ENCODE measurements at places on chromosomes 3 and 15. TPM values are rescaled to one million over a fixed set of nuclear protein-coding genes. Genes with fewer than 3 reads are reported as not detected.

The CHSY1 gene
- 18.8 TPM for total RNA-seq

The EIF2B5 gene
- total RNA-seq, result 30.5 TPM

The CNTN4 gene
- 4.1 TPM for total RNA-seq

The ADGRG7 gene
- not detected for total RNA-seq

The GPR15 gene
- total RNA-seq, result 0.24 TPM

The C3orf22 gene
- total RNA-seq, result not detected

The ZKSCAN7 gene
- total RNA-seq, result 2.8 TPM

The CIDEC gene
- total RNA-seq, result 127 TPM

The RPL4 gene
- 1,466 TPM for total RNA-seq

The CHDH gene
- total RNA-seq, result 6.6 TPM

DNA sequence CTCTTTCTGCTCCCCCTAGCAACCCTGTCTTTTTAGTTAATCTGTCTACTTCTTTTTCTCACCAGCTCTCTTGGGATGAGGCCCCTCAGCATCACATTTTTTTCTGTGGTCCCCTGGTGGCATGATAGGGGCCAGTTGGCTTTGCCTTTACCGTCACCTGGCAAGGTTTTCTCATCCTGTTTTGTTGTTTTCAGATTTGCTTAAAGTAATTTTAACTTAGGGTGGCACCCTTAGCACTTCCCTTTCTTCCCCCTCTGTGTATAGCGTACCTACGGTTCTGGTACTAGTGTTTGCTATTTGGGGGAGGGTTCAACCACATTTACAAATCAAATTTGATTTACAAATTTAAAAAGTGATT lies 35.6 kb downstream of the PDCD6IP start:
- no peak for DNase-seq

GRCh38 chr3:192851821-192852372 lies 65.8 kb downstream of the MB21D2 start:
- DNase-seq, result peak; percentile 72

DNA sequence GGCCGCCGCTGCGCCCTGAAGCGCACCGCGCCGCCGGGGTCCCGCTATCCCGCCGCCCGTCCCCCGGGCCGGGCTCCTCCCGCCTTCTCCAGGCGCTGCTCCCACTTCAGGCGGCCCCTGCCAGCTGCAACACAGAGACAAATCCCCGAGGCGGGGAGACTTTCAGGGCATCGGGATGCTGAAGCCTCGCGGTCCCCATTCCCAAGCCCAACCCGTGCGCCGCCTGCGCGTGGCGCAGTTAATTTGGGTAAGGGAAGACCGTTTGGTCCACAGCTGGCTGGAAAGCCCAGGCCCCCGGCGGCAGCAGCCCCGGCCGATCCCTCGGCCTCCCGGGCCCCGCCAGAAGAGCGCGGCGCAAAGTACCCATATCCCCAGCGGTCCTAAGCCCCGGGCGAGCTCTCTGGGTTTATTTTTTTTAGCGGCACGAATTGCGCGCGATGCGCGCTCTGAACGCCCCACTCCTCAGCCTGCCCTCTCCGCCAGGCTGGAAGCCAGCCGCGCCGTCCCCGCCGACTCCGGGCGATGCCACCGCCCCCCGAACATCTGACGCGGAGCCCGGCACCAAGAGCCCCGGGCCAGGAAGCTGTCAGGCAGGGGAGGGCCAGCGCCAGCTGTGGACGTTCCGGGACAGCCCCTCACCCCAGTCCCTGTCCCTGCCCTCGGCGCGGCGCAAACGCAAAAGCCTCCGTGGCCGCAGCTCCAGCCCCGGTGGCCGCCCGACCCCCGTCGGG lies 517 bp downstream of the FBN1 start:
- peak; percentile 71 for DNase-seq

- DNase-seq, result no peak
These were observed 23.1 kb downstream of the CDCP1 start for GRCh38 chr3:45123030-45123429.

GRCh38 chr3:8891303-8891702 lies 72.0 kb downstream of the RAD18 start:
- DNase-seq, result no peak

- peak; percentile 33 for DNase-seq
These were observed 165.1 kb downstream of the PPM1L start for GRCh38 chr3:160921020-160921635.

DNA sequence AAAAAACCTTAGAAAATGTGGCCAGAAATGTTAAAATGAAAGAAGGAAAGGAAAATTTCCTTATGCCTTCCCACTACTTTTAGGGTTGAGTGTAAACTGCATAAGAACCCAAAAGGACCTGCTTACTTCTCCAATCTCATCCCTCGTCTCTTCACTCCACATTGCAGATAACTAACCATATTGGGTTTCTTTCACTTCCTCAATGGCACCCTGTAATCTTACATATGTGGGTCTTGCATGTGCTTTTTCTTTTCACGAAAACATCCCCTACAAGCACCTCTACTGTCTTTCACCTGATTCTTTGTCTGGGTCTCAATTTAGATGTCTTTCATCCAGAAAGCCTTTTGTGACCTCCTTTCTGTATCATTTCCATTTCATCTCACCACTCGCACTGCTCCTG lies 23.1 kb downstream of the EOMES start:
- DNase-seq, result no peak

- peak; percentile 33 for DNase-seq
These were observed 29.1 kb upstream of the ELP6 start for GRCh38 chr3:47542471-47543173.

GRCh38 chr3:94862703-94863102 lies 799.8 kb downstream of the NSUN3 start:
- no peak for DNase-seq

- peak; percentile 69 for DNase-seq
These were observed 43.9 kb downstream of the BHLHE40 start for GRCh38 chr3:5022966-5023776.

- no peak for DNase-seq
These were observed 63.3 kb upstream of the TP63 start for GRCh38 chr3:189567766-189568420.

DNA sequence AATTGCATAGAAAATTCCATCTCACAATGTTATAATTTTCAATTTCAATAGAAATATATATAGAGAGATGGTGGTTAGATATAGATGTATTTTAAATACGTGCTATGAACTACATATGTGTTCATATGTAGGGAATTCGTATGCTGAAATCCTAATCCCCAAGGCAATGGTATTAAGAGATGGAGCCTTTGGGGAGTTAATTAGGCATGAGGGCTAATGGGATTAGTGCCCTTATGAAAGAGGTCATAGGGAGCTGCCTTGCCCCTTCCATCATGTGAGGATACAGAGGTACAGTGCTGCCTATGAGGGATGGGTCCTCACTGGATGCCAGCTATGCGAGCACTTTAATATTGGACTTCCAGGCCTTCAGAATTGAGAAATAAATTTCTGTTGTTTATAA lies 79.6 kb upstream of the CCDC54 start:
- DNase-seq, result no peak

DNA sequence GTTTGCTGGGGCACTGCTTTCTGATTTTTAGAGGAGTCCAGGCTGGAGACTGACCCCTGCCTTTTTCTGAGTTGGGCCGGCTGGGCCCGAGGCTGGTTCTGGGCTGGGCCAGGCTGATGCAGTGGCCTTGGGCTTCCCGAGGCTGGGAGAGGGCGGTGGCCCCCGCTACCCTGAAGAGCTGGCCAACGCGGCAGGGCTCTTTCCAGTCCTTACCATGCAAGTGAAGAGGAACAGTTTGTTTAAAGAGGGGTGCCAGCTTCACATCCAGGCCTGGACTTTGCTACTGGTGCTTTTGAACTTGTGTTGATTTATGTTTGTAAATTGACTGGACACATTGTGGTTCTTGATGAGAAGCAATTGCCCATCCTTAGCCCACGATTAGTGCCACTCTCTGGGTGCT lies 15.3 kb downstream of the IGF1R start:
- no peak for DNase-seq

GRCh38 chr15:93803421-93804152 lies 427.8 kb upstream of the MCTP2 start:
- DNase-seq, result no peak

- peak; percentile 61 for DNase-seq
These were observed 30.6 kb upstream of the ZSCAN2 start for GRCh38 chr15:84570164-84570735.

DNA sequence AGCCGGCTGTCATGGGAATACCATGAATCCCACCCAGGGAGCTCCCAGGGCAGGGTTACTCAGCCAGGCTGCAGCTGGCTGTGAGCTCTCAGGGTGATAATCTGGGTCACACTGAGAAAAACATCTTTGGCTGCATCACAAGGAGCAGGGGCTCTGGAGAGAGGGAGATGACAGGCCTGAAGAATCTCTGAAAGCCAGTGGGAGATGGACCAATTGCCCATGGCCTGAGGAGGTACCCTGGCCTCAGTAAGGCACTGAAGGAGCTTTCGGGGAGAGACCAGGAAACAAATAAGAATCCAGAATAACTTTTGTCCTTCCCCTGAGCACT lies 28.2 kb upstream of the GOLGA6C start:
- DNase-seq, result no peak

DNA sequence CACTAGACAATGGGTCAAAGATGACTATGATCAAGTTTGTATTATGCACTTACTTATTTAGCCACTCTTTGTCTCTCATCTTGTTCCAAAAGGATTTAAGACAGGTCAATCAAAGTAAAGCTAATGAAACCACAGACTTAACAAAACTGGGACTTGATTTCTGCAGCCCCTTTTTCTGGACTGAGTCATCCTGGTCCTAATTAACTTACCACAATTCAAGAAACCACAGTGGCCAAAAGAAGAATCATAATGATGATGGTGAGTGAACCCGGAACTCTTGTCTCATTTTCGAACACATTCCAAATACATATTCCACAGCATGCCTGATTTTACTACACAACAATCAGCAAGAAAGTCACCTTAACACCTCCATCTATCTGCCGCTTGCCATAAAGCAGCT lies 1333.0 kb downstream of the ROBO1 start:
- DNase-seq, result no peak

DNA sequence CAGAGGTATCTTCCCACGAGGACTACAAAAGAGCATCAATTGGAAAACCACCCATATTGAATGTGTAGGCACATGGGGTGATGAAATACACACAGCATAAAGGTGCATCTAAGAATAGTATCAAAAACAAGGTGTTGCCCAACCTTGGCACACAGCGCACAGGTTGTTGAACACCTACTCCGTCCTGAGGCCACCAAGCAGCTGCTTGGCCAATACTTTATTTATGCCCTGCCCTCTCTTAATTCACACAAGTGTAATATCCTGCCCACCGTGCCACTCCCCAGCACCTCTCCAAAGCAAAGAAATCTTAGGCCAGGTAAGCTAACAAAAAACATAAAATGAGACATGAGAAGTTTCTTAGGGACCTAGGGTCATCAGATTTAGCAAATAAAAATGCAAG lies 31.2 kb downstream of the WWTR1 start:
- no peak for DNase-seq

GRCh38 chr15:49412797-49413196 lies 10.2 kb upstream of the FGF7 start:
- no peak for DNase-seq

DNA sequence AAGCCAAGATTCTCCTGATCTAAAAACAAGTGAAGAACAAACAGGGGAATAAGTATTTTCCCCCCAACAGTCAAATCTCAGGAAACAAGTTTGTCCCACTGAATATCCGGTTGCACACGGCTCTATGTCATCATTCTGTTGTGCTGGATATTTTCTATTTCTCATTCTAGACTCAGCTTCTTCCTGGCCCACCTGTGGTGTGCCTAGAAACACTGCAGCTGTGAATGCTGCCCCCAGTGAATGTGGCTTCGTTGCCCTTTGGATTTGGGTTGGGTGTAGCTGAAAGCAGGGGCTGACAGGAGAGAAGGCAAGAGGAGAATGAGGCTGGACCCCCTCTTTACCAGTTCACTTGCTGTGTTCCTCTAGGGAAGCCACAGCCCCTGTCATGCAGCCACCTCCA lies 181.2 kb upstream of the PROK2 start:
- DNase-seq, result no peak

- no peak for DNase-seq
These were observed 699.5 kb upstream of the CFAP20DC start for GRCh38 chr3:59749291-59749690.

DNA sequence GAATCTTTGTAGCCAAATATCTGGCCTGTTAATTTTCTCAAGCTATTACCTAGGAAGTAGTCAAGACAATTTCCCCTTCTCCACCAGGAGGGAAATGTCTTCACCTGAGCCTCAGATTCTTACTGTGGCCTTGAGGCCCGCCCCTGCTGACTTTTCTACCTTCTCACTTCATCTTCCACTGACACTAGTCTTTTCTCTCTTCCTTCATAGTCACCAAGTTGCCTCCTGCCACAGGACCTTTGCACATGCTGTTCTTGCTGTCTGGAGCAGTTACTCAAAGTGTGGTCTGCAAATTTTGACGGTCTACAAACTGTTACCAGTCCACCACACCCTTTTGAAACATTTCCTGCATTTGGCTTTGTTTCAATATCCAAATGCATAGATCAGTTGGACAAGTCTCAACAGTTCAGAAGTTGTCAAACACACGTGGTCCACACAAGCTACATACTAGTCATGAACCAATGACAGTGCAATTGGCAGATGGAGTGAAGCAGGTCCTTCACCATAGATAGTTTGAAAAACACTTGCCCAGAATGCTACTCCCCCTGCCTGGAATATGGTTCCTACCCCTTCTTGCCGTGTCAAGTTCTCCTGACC lies 100.5 kb downstream of the OSBPL10 start:
- no peak for DNase-seq

GRCh38 chr3:23739536-23739935 lies 66.2 kb upstream of the UBE2E1 start:
- DNase-seq, result no peak

DNA sequence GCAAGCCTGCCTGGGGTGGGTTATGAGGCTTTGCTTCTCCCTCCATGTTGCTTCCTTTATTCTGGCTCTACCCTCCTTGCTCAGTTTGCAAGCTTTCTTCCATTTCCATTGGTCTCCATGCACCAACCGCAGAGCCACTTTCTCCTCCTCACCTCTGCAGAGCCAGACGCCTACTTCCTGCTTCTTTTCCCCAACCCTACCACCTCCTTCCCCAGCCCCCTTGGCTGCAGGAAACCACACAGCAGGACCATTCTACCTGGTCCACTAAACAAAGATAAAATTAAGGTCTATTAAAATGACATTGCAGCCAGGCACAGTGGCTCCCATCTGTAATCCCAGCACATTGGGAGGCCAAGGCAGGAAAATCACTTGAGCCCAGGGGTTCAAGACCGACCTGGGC lies 10.0 kb upstream of the CAV3 start:
- DNase-seq, result no peak

DNA sequence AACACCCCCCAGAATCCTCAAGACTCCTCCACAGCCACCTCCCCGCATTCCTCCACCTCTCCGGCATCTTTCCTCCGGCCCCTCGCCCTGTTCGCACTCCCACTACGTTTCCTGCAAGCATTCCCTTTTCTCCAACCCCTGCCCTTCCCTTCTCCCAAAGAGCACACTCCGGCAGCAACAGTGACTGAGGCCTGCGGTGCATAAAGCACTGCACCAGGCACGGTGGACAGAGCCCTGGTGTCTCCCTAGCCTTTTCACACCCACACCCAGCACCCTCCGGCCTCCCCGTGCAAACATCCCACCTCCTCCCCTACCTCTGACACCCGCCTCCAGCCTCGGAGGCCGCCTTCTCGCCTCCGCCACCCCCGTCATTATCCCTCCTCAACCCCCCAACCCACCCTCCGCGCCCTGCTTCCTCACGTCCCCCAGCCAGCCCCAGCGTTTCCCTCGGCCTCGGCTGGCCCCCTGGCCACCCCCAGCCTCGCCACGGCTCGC lies 577 bp downstream of the ZNF148 start:
- DNase-seq, result peak; percentile 36
